ENCODE measurements at places on chromosomes 5 and 9.
A peak's percentile ranks its signal among the peaks of the same experiment; 100 is the strongest.

DNA sequence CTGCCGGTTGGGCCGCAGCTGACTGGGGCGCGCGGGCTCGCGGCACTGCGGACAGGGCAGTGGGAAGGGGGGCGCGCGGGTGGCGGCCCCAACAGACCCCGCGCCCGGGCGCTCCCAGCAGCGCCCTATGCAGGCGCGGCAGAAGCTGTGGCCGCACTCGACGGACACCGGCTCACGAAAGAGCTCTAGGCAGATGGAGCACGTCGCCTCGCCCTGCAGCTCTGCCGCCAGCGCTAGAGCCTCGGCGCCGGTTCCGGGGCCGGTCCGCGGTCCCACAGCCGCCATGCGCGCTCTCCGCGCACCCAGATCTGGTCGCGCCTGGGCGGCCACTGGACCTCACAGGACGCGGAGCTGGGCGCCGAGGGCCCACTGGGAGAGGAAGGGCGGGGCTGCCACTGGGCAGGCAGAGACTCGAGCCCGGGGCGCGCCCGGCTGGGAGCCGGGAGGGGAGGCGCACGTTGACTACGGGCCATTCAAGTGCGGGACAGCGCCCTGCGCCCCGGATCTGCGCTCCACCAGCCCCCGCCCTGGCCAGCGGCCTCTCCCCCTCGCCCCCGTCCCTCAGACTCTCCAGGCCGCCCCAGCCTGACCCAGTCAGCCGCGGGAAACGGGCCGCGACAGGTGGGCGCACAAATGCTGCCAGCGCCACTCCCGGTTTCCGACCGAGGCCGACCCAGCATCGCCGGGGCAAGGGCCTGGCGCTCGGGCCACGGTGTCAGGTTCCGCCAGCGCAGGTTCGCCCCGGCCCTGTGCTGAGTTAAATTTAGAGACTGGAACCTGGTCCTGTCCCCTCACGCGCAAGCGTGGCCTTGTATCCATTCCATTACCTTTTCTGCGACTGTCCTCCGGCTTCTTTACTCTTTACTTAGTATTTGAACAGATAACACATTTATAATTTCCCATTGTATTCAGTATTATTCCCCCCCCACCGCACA lies at the start of gene TRIM7:
Gene TRIM7 (minus strand): TSS at position 371 of the 935 bp plus-strand sequence. CDS start 86 bp downstream, at position 285.
- peak; percentile 66 for DNase-seq

DNA sequence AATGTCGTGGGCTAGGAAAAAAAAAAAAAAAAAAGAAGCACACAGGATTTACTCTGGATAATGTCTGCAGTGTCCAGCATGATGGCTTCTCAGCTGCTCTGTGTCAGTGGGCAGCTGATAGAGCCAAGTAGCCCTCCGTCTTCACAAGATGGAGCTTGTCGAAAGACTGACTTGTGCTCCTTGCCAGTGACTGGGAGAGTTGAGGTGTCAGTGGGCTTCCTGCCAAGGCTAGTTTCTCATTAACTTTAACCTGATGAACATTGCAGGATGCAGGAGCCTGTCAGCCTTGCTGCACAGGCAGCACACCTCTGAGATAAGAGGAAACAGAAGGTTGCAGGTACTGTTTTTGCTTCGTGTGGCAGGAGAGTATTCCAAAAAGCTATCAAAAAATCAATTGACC lies 171.4 kb upstream of the SGCD start:
- DNase-seq, result no peak

GRCh38 chr5:68746643-68747420 lies 347.0 kb upstream of the SLC30A5 start:
- no peak for DNase-seq

- DNase-seq, result no peak
Observed at GRCh38 chr5:133682451-133682850, 70.1 kb upstream of the FSTL4 start.

- DNase-seq, result no peak
Observed at GRCh38 chr5:88398316-88398715, 129.7 kb upstream of the TMEM161B start.

GRCh38 chr5:125154301-125155110 lies 408.1 kb upstream of the ZNF608 start:
- DNase-seq, result no peak

- DNase-seq, result no peak
Observed at GRCh38 chr5:101393795-101394450, 490.8 kb upstream of the ST8SIA4 start.

- no peak for DNase-seq
Observed at GRCh38 chr5:11407556-11408145, 496.6 kb downstream of the CTNND2 start.

DNA sequence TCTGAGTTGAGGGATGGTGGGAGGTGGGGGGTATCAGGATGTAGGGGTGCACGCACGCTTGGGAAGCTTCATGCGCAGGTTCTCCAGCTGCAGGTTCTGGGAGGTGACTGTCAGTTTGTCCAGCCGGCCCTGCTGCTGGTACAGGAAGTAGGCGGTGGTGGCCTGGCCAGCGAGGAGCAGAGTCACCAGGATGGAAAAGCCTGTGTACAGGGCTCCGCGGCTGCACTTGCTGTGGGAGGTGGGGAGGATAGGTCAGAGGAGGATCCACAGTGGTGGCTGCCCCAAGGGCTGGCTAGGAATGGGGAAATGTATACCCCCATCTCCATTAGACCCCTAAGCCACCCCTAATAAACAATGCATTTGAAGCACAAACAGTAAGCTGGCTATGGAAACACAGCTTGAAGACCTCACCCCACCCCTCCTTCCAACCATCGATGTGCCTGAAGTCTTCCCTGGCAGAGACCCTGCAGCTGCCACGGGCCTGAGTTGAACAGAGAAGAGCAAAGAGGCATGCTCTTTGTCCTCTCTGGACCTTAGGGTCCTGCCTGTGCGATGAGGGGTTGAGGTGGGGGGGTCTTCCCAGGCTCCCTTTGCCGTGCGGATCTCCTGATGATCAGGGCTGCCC lies 5.5 kb downstream of the CD74 start:
- no peak for DNase-seq

DNA sequence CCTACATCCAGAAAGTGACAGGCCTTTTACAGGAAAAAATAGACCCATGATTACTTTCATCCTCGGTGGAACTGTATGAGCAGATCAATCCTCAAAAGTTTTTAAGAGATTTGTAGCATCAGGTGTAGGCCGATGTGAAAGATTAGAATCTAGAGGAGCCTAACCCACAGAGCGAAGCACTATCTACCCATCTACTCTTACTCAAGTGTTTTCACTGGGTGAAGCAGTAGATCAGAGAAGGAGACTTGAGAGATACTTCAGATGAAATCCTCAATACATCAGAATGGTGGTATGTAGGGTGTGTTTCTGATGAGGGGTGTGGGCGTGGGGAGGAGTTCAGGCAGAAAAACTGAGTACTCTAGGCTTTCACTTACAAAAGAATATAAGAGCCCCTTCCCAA lies 192.8 kb downstream of the FER start:
- DNase-seq, result no peak

GRCh38 chr5:1548702-1549474 lies 25.1 kb upstream of the LPCAT1 start:
- no peak for DNase-seq

GRCh38 chr9:136850866-136851775 lies 1.0 kb upstream of the MAMDC4 start:
- no peak for DNase-seq

- DNase-seq, result no peak
Observed at GRCh38 chr5:10710513-10711128, 50.4 kb downstream of the DAP start.

DNA sequence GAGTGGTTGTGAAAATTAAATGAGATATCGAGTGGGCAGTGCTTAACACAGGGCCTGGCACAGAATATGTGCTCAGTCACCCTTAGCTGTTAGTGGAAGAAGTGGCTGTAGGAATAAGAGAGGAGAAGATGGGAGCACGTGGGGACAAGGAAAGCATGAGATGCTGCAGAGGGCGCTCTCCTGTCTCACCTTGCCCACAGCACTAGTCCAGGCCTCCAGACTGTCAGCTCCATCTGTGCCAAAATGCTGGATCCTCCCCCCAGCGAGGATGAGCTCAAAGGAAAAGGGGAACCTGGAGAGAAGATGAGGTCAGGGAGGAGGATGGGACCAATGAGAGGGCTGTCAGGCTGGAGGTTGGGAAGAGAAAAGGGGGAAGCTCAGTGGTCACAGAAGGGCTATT lies 12.5 kb downstream of the ARAP3 start:
- no peak for DNase-seq

DNA sequence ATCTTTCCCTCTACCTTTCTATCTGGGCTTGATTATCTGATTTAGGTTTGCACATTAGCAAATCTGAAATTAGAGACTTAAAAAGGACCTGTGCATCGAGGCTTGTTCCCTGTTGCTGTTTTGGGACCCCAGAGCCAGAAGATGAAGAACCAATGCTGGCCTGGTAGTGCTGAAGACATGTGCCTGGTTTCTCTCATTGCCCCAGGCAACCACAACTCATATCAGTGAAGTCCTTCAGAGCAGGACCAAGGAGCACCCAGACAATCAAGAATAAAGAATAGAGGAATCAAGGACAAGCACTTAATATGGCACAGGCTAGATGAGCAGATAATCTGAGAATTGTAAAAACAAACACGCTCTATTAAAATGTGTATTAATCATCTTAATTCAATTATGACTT lies 362.7 kb downstream of the DMRTA1 start:
- no peak for DNase-seq

All from GM13977 (cell line).